ENCODE measurements at places on chromosomes 3 and 15. TPM values are rescaled to one million over a fixed set of nuclear protein-coding genes. Genes with fewer than 3 reads are reported as not detected.

SAMD7 gene
- not detected for total RNA-seq

DNASE1L3 gene
- total RNA-seq, result not detected

SPTBN5 gene
- 0.25 TPM for total RNA-seq

POC1A gene
- total RNA-seq, result 17.5 TPM

SOX14 gene
- not detected for total RNA-seq

RAD18 gene
- 15.6 TPM for total RNA-seq

PSMA4 gene
- 401 TPM for total RNA-seq

UNC13C gene
- not detected for total RNA-seq

DAG1 gene
- 57.1 TPM for total RNA-seq

SIAH2 gene
- 15.4 TPM for total RNA-seq

CPLX3 gene
- not detected for total RNA-seq

RNF7 gene
- total RNA-seq, result 132 TPM

C2CD4A gene
- total RNA-seq, result 0.17 TPM

GOLGA6B gene
- not detected for total RNA-seq

IL17RE gene
- 1.4 TPM for total RNA-seq

ARHGAP31 gene
- total RNA-seq, result 1.5 TPM

AMIGO3 gene
- 0.17 TPM for total RNA-seq

GOLGA8T gene
- total RNA-seq, result 0.80 TPM

NME9 gene
- total RNA-seq, result not detected

SLC25A38 gene
- 39.2 TPM for total RNA-seq

GRK7 gene
- total RNA-seq, result not detected

KLHL40 gene
- not detected for total RNA-seq

PLSCR5 gene
- not detected for total RNA-seq

CACNA1D gene
- 0.57 TPM for total RNA-seq

LRRC49 gene
- 5.5 TPM for total RNA-seq

GPR160 gene
- total RNA-seq, result 1.9 TPM

KBTBD8 gene
- total RNA-seq, result 0.40 TPM

CSTA gene
- 1.3 TPM for total RNA-seq

GPR176 gene
- total RNA-seq, result 11.4 TPM

LYZL4 gene
- not detected for total RNA-seq

SLC6A11 gene
- total RNA-seq, result 0.03 TPM

TTLL13 gene
- 0.12 TPM for total RNA-seq

MITF gene
- 7.9 TPM for total RNA-seq

HESX1 gene
- total RNA-seq, result 0.72 TPM

DLEC1 gene
- total RNA-seq, result 0.05 TPM

RASL12 gene
- 0.11 TPM for total RNA-seq

DZIP1L gene
- 9.8 TPM for total RNA-seq

GOLGA6L4 gene
- 0.29 TPM for total RNA-seq

DOCK3 gene
- 0.44 TPM for total RNA-seq

RTP1 gene
- not detected for total RNA-seq

FOXB1 gene
- total RNA-seq, result not detected

ADCY5 gene
- 0.34 TPM for total RNA-seq

LRRC31 gene
- not detected for total RNA-seq

CISH gene
- total RNA-seq, result 0.57 TPM

FHIT gene
- 0.72 TPM for total RNA-seq

CCDC54 gene
- not detected for total RNA-seq

POLQ gene
- 5.9 TPM for total RNA-seq

GPR27 gene
- 3.1 TPM for total RNA-seq

C3orf20 gene
- 0.06 TPM for total RNA-seq

MESP2 gene
- total RNA-seq, result 0.42 TPM

KY gene
- 0.08 TPM for total RNA-seq

ISLR gene
- total RNA-seq, result 0.39 TPM

ONECUT1 gene
- 0.16 TPM for total RNA-seq

LMCD1 gene
- total RNA-seq, result 84.7 TPM

MNS1 gene
- total RNA-seq, result 2.8 TPM

PRKAR2A gene
- total RNA-seq, result 17.4 TPM

SMCO1 gene
- not detected for total RNA-seq

CFAP91 gene
- total RNA-seq, result 0.31 TPM

WDR93 gene
- total RNA-seq, result 0.25 TPM
